ENCODE measurements at places on chromosomes 11 and 22. TPM values are rescaled to one million over a fixed set of nuclear protein-coding genes. Genes with fewer than 3 reads are reported as not detected.

The KRTAP5-1 gene
- not detected for total RNA-seq

The OR4C5 gene
- not detected for total RNA-seq

The NUDT22 gene
- total RNA-seq: 41.9 TPM

The NNMT gene
- 244 TPM for total RNA-seq

The SYT13 gene
- total RNA-seq: 8.1 TPM

The CARD18 gene
- not detected for total RNA-seq

The TPCN2 gene
- total RNA-seq: 14.0 TPM

The PAX6 gene
- total RNA-seq: 1.5 TPM

The MTMR3 gene
- total RNA-seq: 6.9 TPM

The UBQLNL gene
- total RNA-seq: not detected

The SLC22A8 gene
- total RNA-seq: not detected

The WEE1 gene
- total RNA-seq: 19.9 TPM

The SORL1 gene
- 1.7 TPM for total RNA-seq

The CABP7 gene
- total RNA-seq: 0.09 TPM

The CADM1 gene
- total RNA-seq: 16.1 TPM

The CECR2 gene
- 0.08 TPM for total RNA-seq

The C22orf42 gene
- total RNA-seq: not detected

The BAIAP2L2 gene
- 5.4 TPM for total RNA-seq

The RAPSN gene
- not detected for total RNA-seq

The MIAT gene
- total RNA-seq: 0.29 TPM

The PATE2 gene
- not detected for total RNA-seq

The SCGB1D1 gene
- not detected for total RNA-seq

The ATP6V1E1 gene
- total RNA-seq: 121 TPM

The TEX12 gene
- not detected for total RNA-seq

The PVALB gene
- not detected for total RNA-seq

The KCNA4 gene
- not detected for total RNA-seq

The ASCL2 gene
- total RNA-seq: 0.09 TPM

The C11orf52 gene
- not detected for total RNA-seq

The BARX2 gene
- not detected for total RNA-seq

The FCHSD2 gene
- total RNA-seq: 8.8 TPM

The OR1S2 gene
- not detected for total RNA-seq

The SGSM1 gene
- 0.64 TPM for total RNA-seq

The CEND1 gene
- total RNA-seq: 2.5 TPM

The TAGLN gene
- total RNA-seq: 61.4 TPM

The ISX gene
- not detected for total RNA-seq

The RASSF10 gene
- 5.7 TPM for total RNA-seq

The OR2AT4 gene
- not detected for total RNA-seq

The MYRF gene
- total RNA-seq: 23.1 TPM

The FZD4 gene
- 1.1 TPM for total RNA-seq

The ARHGEF17 gene
- 11.5 TPM for total RNA-seq

The ANO5 gene
- 1.4 TPM for total RNA-seq

The OR2AG1 gene
- total RNA-seq: not detected

The ARHGAP42 gene
- 7.7 TPM for total RNA-seq

The BTBD18 gene
- not detected for total RNA-seq

The MOV10L1 gene
- not detected for total RNA-seq

The SC5D gene
- total RNA-seq: 11.3 TPM

Measured in A549 treated with CORT108297 at 1 μM for 4 hours (cell line).